Hippocampal formation (tissue), 2 donors: ENCODE measurements at places on chromosomes 7 and 10.

DNA sequence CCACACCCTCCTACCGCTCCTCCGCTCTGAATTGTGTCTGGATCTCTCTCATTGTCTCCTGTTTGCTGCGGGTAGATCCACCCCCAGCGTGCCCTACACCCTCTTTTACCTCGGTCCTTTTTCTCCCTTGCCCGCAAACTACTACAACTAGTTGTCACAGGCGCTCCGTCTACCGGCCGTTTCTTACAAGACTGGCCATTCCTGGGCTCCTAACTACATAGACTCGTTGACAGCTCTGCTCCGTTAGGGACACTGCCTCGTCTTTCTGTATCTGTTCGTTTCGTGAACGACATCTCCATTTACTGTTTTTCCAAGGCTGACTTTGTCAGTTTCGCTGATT is 786 bp downstream of the TAF3 start:
- DNase-seq = peak; percentile 41

DNA sequence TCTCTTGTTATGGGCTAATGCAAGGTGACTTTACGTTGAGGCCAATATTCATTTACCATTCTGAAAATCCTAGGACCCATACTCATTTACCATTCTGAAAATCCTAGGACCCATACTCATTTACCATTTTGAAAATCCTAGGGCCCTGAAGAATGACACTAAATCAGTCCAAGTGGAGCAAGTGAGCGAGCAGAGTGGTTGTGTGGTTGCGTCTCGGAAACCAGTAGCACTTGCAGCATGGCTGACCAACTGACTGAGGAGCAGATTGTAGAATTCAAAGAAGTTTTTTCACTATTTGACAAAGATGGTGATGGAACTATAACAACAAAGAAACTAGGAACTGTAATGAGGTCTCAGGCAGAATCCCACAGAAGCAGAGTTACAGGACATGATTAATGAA is 6.9 kb downstream of the SAR1A start:
- no peak for DNase-seq

- DNase-seq = peak; percentile 56
These were observed 804 bp downstream of the TMEM106B start for GRCh38 chr7:12211711-12212485.

GRCh38 chr7:109503421-109503820 is 933.7 kb downstream of the DNAJB9 start:
- DNase-seq = no peak

DNA sequence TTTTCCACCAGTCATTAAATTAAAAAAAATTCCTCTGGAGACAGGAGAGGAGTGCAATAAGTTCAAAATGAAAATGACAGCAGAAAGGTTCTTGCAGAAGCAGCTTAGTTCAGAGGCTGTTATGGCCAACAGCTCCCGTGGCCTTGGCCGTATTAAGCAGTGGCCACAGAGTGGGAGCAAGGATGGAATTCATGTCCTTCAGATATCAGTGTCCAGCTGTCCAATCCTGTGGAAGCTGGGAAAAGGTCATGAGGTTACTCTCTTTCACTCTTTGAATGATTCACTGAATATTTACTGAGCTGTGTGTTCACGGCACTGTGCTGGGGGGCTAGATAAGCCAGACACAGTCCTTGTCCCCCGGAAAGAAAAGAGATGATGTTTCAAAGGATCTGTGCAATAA is 231.8 kb downstream of the BMPER start:
- no peak for DNase-seq
